ENCODE measurements at places on chromosomes 7 and 10. TPM values are rescaled to one million over a fixed set of nuclear protein-coding genes. Genes with fewer than 3 reads are reported as not detected.

The KAZALD1 gene
- 4.2 TPM for total RNA-seq

DNA sequence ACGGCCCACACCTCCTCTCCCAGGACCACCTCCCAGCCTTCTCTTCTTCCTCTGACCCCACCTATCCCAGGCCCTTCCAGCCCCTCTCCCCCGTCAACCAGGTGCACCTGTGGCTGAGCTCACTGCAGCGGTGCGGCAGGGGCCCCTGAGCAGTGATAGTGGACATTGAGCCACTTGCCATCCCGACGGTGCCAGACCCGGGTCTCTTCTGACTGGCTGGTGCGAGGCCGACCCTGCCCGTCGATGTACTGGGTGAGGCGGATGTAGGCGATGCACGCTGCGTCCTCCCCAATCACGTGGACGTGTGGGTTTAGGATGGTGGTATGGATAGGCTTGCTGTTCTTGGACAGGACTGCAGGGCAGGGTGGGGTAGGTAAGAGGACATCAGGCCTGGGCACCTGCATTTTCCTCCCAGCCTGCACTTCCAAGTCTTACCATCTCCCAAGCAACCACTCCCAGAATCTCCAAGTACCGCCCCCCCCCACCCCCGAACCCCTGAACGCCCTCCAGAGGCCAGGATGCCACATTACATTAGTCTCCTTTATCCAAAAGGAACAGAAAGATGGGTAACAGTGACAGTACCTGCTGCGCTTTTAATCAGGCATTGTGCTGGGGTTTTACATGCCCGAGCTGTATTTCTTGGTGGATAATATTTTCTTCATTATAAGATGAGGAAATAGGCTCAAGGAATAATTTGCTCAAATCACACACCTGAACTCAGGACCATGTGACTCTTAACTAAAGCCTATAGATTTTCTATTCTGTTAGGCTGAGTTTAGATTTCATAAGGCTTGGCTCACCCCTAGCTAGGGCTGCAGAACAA lies 3.7 kb upstream of the NDST2 start:
- no peak for DNase-seq
- no peak overlapping the region for H3K4me3 ChIP-seq
- H3K27me3 ChIP-seq = no peaks in the 10 kb centered on the region
- peaks cover 53% of the 10 kb centered on the region for H3K4me1 ChIP-seq

The OR6V1 gene
- total RNA-seq = not detected

DNA sequence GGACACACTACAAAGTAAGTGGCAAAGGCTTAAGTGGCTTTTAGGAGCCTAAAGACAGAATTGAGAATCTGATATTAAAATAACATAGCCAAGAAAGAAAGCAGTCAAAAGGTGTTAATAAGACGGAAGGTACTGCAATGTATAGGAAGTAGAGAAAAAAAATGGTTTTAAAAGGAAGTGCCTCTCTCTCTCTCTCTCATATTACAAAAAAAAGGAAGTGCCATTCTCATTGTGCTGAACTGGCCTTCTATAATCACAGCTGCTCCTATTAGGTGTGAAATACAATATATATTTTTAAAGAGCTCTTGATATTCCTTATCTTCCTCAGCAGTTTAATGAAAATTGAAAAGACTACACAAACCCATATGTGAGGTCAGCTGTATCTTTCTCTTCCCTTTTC lies 199.4 kb upstream of the NPVF start:
- no peaks in the 10 kb centered on the region for H3K36me3 ChIP-seq
- H3K4me1 ChIP-seq = peaks cover 12% of the 10 kb centered on the region
- no peak overlapping the region for H3K27ac ChIP-seq
- H3K27me3 ChIP-seq = no peaks in the 10 kb centered on the region
- no peak overlapping the region for H3K4me3 ChIP-seq

DNA sequence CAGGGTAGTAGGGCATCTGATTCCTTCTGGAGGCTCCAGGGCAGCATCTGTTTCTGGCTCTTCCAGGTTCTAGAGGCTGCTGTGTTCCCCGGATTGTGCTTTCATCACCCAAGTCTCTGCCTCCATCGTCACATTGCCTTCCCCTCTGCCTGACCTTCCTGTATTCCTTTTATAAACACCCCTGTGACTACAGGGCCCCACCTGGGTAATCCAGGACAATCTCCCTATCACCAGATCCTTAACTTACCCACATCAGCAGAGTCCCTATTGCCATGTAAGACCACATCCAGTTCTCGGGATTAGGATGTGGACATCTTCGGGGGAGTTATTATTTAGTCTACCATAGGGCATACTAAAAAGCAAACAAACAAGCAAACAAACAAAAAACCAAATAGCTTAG lies 39.4 kb upstream of the AGR3 start:
- H3K4me3 ChIP-seq = no peak overlapping the region
- no peaks in the 10 kb centered on the region for H3K36me3 ChIP-seq

Data from vagina (tissue), 2 donors.